ENCODE measurements at places on chromosomes 2 and 18. TPM values are rescaled to one million over a fixed set of nuclear protein-coding genes. Genes with fewer than 3 reads are reported as not detected.

The ASXL3 gene
- not detected for total RNA-seq

The TRAPPC12 gene
- 65.6 TPM for total RNA-seq

The FAM117B gene
- total RNA-seq, result 3.0 TPM

The ASB18 gene
- not detected for total RNA-seq

The DSC2 gene
- 31.4 TPM for total RNA-seq

The PKDCC gene
- not detected for total RNA-seq

The TNS1 gene
- total RNA-seq, result 1.8 TPM

All from foreskin keratinocyte (primary cell).